ENCODE measurements at places on chromosomes 16 and 17. TPM values are rescaled to one million over a fixed set of nuclear protein-coding genes. Genes with fewer than 3 reads are reported as not detected.

- no peak for DNase-seq
These were observed 344.6 kb downstream of the SOX9 start for GRCh38 chr17:72465191-72466024.

CMTM1 gene
- polyA plus RNA-seq = 6.5 TPM

GRCh38 chr16:4489030-4489429 lies 12.8 kb downstream of the HMOX2 start:
- no peak for DNase-seq

HOXB1 gene
- 0.15 TPM for polyA plus RNA-seq

- DNase-seq = no peak
These were observed 17.2 kb upstream of the RSL1D1 start for GRCh38 chr16:11868412-11868980.

DNA sequence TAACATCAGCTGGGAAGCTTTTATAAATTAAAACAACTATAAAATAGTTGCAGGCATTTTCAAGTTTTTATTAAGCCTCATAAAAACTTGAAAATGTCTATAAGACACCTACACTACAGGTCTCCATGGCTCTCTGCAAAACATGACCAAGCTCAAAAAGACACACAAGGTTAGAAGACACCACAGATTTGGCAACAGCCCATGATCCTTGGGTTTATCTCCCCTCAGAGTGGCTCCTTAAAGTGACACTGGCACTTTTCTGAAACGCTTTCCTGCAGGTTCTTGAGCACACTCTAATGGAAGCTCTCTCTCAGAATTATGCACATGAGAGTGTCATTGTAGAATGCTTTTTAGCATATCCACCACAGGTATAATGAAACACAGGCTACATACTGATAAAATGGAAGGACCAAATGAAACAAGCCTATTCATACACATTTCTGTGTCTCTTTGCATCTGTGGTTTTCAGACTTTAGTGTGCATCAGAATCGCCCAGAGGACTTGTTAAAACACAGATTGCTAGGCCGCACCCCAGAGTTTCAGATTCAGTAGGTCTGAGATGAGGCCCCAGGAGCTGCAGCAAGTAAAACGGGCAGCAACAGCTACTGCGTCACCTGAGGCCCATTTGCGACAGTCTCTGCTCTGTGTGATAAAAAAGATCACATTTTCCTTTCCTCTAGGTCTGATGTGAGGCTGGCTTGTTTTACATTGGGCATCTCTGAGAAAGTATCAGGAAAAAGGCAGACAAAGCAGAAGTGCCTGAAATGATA lies 75.0 kb upstream of the WSB1 start:
- DNase-seq = no peak
